ENCODE measurements at places on chromosomes 3 and 15.

DNA sequence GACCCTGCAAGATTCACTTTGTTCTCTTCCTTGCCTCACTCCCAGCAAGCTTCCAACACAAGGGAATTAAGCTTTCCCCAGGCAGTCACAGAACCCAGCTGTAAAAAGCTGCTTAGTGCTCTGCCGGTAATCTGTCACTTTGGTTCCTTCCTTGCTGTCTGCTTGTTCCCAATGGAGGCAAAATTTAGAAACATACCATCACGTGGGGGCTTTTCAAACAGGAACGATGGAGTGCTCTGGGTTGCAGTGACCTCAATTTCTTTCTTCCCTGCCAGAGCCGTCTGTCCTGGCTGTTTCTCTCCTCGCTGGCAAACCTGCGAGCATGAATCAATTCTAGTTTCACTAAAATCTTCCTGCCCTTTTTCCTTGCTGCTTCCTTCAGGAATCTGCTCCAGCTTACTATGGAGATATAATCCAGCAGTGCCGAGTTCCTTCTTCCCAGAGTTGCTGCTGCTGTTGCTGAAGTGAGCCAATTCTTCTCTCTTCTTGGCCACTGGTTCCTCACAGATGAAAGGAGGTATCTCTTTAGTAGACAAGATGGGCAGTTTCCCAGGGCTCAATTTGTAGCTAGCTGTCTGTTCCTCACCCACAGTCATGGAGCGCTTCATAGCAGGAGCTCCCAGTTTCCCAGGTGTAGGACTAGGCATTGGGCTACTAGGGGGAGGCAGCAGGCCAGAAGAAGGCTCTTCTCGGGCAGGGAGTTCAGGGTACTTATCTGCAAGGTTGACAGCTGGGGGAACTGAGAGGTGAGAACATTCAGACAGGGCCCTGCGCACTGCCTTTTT is 88.1 kb downstream of the DHX30 start:
- no peak for DNase-seq

- DNase-seq = no peak
Observed at GRCh38 chr3:64291345-64291744, 66.1 kb upstream of the PRICKLE2 start.

GRCh38 chr3:124793054-124793739 is 62.9 kb downstream of the UMPS start:
- no peak for DNase-seq

DNA sequence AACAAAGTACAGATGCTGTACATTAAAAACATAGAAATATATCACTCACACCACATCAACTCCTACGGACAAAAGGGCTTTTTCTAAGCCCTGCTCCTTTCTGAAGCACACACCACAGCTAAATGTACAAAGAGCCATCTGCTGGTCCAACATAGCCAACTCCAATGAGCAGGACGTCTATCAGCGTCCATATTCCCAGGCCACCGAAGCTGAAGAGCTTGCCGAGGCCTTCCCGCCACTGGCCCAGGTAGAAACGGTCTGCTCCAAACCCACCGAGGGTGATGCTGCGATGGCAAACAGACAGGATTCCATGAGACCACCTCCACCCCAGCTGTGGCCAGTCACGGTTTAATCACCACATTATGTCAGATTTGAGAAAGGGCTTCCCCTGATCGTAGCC is 9.8 kb downstream of the TM2D3 start:
- DNase-seq = no peak

DNA sequence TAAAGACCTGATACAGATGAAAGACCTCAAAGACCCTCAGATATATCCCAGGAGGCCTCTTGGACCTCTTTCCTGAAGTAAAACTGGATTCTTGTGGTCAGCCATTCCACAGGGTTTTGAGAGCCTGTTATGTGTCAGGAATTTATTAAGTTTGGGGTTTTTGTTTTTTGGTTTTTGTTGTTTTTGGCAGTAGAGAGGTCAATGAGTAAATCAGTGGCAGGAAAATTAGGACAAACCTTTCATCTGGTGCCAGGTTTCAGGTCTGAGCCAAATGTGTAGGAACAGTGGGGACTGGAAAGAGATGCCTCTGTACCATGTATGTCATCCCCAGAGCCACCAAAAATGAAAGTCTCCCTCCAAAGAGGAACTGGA is 520.4 kb upstream of the MDFIC2 start:
- DNase-seq = no peak

DNA sequence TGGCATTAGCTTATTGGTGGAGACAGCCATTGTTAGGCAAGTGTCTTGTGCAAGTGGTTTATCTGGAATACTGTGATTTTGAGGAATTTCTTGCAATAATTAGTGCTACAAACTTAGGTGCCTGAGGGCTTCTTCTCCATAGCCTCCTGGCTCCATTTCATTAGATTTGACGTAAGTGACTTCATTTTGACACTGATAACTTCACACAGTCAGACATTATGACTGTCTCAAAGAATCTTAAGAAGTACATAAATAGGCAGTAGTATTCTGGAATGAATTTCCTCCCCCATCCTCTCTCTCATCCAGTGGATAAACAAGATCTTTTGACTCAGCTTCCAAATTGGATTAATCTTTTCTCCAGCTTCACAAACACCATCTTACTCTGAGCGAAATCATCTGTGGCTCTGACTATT is 19.0 kb downstream of the ARL14 start:
- no peak for DNase-seq

DNA sequence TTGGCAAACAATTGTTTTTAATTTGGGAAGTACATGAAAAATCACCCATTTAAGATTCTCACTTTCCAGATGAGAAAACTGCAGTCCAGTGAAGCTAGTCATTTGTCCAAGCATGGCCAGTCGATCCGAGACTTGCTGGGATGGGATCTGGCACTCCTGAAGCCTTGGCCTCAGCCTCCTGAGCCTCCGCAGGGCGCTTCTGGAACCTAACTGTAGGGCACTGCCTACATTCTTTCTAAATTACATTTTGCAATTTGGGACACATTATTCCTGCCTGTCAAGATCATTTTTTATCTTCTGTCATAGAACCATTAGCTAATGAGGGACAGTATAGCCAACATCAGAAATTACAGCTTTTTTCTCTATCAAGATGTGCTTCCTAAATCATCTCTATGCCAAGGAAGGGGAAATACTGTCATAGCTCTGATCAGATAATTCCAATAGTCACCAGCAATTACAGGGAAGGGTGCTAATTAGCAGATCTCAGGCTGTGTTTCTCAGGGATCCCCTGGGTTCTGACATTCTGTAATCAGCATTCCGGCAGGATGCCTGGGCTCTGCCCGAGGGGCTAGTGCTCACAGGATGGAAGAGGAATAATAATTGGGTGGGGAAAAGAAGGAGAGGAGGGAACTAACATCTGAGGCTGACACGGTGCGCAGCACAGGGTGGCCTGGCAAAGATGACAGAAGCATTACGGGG is 28.3 kb downstream of the ANAPC13 start:
- no peak for DNase-seq

- DNase-seq = no peak
Observed at GRCh38 chr3:28597452-28597851, 248.8 kb upstream of the AZI2 start.

DNA sequence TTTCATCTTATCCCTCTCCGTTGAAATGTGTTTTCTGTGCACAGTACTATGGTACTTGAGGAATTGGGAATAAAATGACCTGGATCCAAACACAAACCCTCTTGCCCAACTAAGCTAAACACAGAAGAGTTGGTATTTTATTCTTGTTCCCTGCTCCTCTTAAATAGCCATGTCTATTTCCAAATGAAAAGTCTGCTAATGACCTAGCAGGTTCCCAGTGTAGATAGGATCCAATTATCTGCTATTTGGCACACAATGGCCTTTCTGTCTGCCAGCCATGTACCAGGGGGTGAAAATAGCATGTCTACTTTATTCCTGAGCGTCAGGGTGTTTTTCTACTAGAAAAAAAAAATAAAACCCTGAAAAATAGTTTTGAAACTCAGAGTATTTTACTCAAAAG is 657.0 kb upstream of the NAALADL2 start:
- no peak for DNase-seq

GRCh38 chr15:43187544-43188155 is 2.4 kb downstream of the CCNDBP1 start:
- no peak for DNase-seq

DNA sequence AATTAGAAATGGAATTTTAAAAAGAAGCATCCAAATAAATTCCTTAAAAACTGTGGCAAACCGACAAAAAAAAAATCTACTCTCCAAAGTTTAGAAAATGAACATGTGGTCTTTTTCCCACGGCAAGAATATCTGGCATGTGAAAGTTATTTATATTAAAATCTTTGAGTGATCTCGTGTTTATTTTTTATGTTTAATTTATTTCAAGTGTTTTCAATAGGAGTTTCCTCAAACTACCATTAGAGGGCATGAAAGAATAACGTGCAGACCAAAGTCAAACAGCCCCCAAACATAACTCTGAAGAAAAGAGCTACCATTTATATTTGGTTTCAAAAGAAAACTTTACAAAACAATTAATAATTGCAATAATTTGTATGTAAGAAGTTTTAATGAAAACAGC is 286.4 kb downstream of the ZIC4 start:
- DNase-seq = no peak

- DNase-seq = no peak
Observed at GRCh38 chr3:38255627-38256026, 10.0 kb upstream of the SLC22A13 start.

DNA sequence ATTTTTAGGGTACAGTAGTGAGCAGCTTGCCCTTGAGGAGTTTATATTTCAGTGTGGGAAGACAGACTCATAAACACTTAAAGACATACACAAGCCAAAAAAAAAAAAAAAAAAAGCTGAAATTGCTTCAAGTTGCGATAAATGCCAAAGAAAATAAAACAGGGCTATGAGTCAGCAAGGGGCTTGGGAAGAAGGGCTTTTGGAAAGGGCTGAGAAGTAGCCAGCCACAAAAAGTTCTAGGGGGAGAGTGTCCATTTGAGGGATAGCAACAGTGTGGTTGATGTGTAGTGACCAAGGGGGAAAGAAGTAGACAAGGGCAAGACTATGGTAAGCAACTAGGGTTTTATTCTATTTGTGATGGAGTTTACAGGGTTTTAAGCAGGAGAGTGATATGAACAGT is 185.5 kb downstream of the ADAMTS9 start:
- no peak for DNase-seq

GRCh38 chr3:141164852-141165251 is 66.8 kb upstream of the PXYLP1 start:
- DNase-seq = no peak

DNA sequence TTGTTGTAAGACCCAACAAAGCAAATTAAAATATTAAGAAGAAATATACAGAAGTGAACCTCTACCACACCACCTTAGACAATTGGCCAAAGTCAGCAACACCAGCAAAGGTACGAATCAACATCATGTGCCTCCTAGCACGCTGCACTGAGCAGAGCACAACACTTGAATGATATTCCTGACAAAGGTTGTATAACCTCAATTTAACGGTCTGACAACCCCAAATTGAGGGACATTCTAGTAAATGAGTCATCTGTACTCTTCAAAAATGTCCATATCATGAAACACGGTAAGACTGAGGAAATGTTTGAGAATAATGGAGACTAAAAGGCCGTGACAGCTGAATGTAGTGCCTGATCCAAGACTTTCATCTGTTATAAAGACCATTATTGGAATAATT is 41.3 kb upstream of the TNFSF10 start:
- DNase-seq = no peak

- DNase-seq = no peak
Observed at GRCh38 chr3:94787734-94788270, 724.9 kb downstream of the NSUN3 start.

GRCh38 chr15:91801836-91802534 is 51.5 kb upstream of the SLCO3A1 start:
- no peak for DNase-seq

- no peak for DNase-seq
Observed at GRCh38 chr3:183122257-183122932, 23.1 kb upstream of the MCCC1 start.

GRCh38 chr3:11116336-11117059 is 37.8 kb upstream of the HRH1 start:
- DNase-seq = no peak

DNA sequence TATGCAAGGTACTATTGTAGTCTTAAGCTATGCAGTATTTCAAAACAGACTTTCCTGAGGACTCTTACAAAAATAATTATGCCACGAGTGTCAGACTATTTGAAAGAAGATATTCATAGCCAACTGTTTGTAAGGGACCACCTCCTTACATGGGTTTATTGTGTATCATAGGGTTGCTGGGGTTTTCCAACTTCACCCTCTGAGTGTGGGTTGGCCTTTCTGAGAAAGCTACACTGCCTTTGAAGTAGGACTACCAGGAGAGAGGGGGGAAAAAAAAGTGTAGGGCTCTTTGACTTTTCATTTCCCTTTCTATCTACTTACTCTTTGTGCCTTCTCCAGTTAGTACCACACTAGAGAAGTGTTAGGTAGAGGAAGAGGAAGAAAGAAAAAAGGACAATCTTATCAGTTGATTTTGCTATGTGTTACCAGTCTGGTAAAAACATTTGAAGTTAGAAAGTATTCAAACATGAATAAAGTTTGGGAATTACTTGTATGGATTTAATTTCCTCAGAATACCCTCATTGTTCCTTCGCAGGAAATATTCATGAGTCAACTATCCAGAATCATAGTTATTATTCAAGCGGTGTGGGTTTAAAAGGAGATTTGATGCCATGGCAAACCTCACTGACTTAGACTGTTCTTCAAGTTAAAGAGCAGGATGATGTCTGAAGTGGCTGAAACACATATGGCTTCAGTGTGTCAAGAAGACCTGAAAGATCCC is 329.3 kb upstream of the THBS1 start:
- peak; percentile 1 for DNase-seq

- no peak for DNase-seq
Observed at GRCh38 chr15:97522347-97522746, 438.2 kb upstream of the ARRDC4 start.

DNA sequence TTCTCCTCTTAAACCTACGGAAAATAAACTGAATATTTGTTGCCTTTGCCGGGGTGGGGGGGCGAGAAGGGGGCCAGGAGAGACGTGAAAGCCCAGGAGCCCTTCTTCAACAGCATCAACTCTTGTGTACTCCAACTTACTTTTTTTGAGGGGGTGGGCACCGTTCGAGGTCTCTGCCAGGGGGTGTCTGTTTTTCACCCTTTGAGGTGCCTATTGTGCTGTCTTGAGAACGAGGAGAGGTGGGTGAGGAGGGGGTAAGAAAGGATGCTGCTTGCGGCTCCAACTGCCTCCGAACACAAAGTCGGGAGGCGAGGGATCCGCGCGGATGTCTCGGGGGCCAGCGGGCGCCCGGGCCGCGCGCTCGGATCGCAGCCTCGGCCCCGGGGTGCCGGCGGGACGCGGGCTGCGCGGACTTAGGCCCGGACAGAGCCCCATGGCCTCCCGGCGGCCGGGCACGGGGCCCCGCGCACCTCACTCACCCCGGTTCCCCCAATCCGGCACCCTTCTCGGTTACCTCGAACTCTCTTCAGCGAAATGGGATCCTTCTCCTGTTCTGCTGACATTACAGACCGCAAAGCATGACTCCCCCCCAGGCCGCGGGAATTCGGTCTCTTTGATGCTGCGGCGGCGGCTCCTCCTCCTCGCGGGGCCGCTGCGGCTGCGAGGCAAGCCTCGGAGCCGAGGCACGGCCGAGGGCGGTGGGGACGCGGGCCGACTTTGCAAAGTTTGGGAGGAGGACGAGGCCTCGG is 650 bp downstream of the PYGO1 start:
- DNase-seq = no peak
